ENCODE measurements at places on chromosomes 7 and 10. TPM values are rescaled to one million over a fixed set of nuclear protein-coding genes. Genes with fewer than 3 reads are reported as not detected.

Gene KCP
- total RNA-seq = 0.17 TPM

Gene DDC
- 0.17 TPM for total RNA-seq

Gene RASA4B
- total RNA-seq = 10.1 TPM

Gene CALML5
- not detected for total RNA-seq

Gene SLC18A3
- total RNA-seq = not detected

Gene NANOS1
- 0.09 TPM for total RNA-seq

Gene FKBP9
- total RNA-seq = 168 TPM

Gene RNF148
- total RNA-seq = 2.6 TPM

Gene COBL
- total RNA-seq = under 0.01 TPM

Gene TAS2R4
- total RNA-seq = 0.42 TPM

Gene EVX1
- not detected for total RNA-seq

Gene RBP3
- not detected for total RNA-seq
